Stimulated activated effector memory CD8-positive, alpha-beta T cell treated with anti-CD3 and anti-CD28 coated beads, Interleukin-12 subunit alpha, Interleukin-12 subunit beta, amount 100 ng/mL, for 72 hours (primary cell): ENCODE measurements at places on chromosomes 3 and 15.
A peak's percentile ranks its signal among the peaks of the same experiment; 100 is the strongest.

DNA sequence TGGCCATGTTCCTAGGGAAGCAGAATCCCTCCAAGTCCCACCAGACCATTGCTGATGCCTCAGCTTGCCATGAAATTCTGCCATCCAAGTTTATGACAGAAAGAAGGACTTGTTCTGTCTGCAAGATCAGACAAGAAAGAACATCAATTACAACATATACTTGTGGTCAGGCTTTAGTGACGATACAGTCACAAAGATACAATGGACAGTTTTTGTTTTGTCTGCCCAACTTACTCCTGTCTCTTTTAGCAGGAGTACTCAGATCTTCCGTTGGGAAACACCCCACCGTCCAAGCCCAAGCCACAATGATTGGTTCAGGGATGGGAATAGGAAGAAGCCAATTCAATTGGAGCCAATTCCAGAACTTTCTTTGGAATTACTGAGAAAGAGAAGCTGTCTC is 15.7 kb downstream of the KLHL6 start:
- no peak for DNase-seq

- no peak for DNase-seq
These were observed 23.6 kb downstream of the CCR1 start for GRCh38 chr3:46184469-46184868.

GRCh38 chr3:139288266-139288821 is 55.5 kb upstream of the MRPS22 start:
- DNase-seq: no peak

- no peak for DNase-seq
These were observed 398.6 kb downstream of the ZIC4 start for GRCh38 chr3:147007736-147008245.

DNA sequence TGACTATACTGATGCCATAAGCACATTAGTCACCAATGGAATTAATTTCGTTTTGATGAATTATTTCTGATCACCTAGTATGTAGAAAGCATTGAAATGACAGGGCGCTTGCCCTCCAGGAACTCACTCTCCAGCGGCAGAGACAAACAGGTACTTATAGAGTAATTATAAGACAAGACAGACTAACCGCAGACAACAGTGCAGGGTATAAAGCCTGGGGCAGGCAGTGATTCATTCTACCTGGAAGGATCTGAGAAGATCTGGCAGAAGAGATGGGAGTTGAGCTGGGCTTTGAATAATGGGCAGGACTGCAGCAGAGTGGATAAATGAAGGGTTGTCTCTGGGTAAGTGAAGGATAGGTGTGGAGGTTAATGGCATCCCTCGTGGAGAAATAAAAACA is 331.8 kb downstream of the FGF12 start:
- DNase-seq: no peak

- DNase-seq: no peak
These were observed 760.8 kb upstream of the SEMA6D start for GRCh38 chr15:46956456-46956855.

GRCh38 chr3:126129398-126129891 is 45.5 kb upstream of the SLC41A3 start:
- no peak for DNase-seq

DNA sequence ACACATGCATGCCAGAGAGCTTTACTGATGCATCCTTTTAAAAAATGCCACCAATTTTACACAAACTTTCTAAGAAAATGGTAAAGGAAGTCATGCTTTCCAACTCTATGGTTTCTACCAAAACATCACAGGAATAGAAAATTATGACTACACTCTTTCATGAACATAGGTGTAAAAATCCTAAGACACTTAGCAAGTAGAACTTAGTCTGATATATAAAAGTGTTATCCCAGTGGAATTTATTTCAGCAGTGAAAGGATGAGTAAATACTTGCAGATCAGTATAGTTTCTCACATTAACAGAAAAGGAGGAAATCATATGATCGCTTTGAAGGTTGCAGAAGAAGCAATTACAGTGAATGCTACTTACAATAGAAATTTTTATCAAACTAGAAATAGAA is 43.4 kb downstream of the MCTP2 start:
- DNase-seq: no peak

DNA sequence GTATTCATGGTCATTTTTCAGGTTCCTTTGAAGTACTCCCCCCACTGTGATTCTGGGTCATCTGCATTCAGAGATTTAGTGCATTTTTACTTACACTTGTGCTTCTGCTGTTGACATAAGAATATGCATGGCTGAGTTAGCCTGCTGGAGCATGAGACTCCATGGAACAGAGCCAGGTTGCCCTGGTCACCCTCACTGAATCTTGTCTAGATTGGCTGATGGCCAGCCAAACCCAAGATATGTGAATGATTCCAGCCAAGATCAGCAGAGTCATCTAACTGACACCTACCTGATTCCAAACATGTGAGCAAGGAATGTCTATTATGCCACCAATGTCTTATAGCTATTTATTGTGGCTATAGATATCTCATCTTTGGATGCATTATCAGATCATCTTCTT is 25.1 kb downstream of the DTWD1 start:
- no peak for DNase-seq

DNA sequence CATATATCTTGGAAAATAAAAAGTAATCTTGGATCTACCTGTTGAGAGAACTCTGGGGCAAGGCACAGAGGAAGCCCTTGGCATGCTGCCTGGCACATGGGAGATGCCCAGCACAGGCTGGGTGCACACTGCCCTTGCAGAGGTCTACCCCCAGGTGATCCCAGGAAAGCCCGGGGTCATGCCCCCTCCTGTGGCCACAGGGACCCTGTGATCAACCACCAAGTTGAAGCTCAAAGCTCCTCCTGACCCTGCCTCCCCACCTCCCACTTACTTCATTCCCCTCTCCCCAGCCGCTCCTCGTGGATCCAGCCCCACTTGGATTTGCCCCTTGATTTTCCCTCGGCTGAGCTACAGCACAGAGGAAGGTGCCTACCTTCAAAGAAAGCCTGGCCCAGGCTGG is 62.7 kb upstream of the LARS2 start:
- DNase-seq: no peak

DNA sequence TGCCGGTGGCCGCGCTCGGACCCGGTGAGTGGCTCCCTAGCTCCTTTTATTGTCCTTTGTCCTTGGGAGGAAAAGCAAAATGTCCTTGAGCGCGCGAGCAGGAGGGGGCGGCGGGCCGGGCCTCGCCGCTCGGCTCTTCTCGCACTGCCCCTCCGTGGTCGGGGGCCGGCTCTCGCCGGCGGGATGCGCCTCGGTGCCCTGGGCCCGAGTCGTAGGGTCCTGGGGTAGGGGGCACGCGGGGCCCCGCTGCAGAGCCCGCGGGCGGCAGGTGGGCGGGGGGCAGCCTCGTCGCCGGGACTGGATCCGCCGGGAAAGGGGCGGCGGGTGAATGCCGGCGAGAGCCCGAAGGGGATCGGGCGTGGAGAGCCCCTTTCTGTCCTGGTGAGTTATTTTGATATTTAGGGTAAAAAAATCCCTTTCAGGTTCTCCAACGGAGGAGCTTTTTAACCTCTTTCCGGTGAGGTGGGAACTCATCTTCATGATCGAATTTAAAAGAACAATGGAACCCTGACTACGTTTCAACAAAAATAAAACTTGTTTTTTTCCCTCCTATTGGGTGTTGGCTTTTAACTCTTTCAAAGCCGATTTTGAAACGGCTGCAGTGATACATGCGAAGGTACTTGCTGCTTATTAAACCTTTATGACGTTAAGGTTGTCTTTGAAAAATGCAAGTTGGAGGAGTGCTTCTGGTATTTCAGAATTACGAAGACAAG is 16.8 kb upstream of the CHD2 start:
- peak; percentile 33 for DNase-seq

DNA sequence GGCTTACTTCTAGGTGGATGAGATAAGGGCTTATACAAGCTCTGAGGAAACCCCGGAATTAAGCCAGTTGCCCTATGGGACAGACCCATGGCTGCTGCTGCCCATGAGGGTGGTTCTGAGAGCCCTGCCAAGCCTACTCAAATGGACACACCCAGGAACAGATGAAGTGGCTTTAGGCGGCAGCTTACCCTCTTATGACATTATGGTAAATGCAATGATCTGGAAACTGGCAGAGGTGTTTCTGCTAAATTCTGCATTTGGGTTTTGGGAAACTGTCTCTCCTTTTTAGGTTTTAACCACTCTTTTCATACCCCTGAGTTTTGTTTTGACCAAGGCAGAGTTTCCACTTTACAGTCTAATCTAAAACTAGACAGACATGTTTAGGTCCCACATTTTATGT is 9.0 kb upstream of the ZBED2 start:
- no peak for DNase-seq

DNA sequence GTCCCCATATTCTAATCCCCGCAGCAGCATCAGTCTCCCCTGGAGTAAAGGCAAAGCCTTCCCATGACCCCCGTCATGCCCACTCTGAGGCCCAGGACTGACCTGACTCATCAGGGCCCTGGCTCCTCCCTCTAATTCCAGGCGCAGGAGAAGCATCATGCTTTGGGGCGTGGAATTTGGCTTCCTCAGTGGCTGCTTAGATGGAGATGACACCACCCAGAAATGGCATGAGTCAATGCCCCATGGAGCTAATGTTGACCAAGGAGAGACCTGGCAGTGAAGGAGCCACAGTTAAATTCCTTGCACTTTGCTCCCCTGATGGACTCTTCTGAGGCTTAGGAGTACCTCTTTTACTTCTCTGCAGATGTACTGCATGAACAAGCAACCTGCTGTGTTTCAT is 204.2 kb upstream of the PROK2 start:
- no peak for DNase-seq

DNA sequence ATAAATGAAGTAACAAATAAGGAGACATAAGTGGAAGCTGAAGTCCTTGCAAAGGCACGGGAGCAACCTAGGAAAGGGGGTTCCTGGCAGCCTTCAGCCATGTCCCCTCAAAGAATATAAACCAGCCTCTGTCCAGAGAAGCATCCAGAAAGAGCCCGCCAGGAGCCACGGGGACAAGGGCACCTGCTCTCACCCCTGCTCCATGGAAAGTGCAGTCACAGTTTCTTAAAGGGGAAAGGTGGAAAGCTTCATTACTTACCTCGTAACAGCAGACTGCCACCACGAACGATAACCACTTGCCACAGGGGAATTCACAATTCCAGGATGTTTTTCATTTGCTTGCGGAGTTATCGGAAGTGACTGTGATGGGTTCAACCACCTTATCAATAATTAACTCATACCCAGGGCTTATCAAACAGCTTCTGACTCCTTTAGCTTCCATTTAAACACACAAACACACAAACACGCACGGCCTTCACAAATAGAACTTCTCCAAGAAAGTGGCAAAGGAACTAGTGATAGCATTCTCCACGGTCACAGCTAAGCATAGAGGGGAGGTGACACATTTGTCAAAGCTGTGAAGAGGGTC is 134.2 kb upstream of the IGF1R start:
- DNase-seq: no peak

- DNase-seq: no peak
These were observed 232.2 kb upstream of the FEZF2 start for GRCh38 chr3:62605413-62606068.

GRCh38 chr3:64766440-64766839 is 78.6 kb upstream of the ADAMTS9 start:
- no peak for DNase-seq

DNA sequence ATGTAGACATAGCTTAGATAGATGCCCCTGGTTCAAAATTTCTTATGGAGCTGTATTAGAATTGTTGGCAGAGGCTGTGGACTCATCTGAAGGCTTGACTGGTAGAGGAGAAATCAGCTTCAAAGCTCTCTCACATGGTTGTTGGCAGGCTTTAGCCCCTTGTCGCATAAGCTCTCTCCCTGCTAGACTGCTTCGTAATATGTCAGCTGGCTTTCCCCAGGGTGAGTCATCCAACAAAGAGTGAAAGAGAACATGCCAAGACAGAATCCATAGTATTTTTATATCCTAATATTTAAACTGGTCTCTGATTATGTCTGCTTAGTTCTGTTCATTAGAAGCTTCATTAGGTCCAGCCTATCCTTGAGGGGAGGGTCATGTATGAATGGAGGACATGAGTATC is 427.4 kb upstream of the NAALADL2 start:
- DNase-seq: no peak

GRCh38 chr3:134242649-134243617 is 7.7 kb downstream of the RYK start:
- no peak for DNase-seq

DNA sequence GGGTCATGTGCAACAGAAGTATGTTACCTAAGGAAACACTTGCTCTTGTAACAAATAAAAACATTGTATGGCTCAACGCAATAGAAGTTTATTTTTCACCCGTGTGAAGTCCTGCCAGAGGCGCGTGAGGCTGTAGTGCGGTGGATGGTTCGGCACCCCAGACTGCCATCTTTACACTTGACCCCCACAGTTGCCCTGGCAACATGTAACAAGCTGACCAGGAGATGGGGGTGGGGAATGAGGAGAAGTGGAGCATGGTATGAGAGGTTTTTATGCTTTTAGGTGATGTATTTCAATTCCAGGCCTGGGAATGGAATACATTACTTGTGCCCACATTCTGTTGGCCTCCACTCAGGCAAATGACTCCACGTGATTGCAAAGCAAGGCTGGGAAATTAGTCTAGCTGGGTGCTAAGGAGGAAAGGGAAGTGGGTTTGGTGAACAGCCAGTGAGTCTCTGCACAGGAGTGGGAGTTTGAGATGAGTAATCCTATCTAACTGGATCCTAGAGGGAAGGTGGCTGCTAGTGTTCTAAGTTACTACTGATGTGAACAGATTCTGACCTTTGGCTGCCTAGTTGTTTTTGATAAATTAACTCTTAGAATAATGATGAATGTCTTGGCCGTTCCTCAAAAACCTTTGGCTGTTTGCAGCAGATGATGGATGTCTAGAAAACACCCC is 33.8 kb upstream of the GREM1 start:
- DNase-seq: no peak

GRCh38 chr15:47908950-47909670 is 191.8 kb downstream of the SEMA6D start:
- DNase-seq: no peak

- no peak for DNase-seq
These were observed 231.6 kb downstream of the TJP1 start for GRCh38 chr15:29590701-29591100.

- no peak for DNase-seq
These were observed 822.3 kb upstream of the CFAP20DC start for GRCh38 chr3:59872128-59872527.

- no peak for DNase-seq
These were observed 56.7 kb upstream of the UBE2Q2 start for GRCh38 chr15:75786575-75786947.
